ENCODE measurements at places on chromosomes 16 and 17.
A peak's percentile ranks its signal among the peaks of the same experiment; 100 is the strongest.

- DNase-seq = peak; percentile 5
Observed at GRCh38 chr17:48295362-48296288, 134.4 kb downstream of the SKAP1 start.

DNA sequence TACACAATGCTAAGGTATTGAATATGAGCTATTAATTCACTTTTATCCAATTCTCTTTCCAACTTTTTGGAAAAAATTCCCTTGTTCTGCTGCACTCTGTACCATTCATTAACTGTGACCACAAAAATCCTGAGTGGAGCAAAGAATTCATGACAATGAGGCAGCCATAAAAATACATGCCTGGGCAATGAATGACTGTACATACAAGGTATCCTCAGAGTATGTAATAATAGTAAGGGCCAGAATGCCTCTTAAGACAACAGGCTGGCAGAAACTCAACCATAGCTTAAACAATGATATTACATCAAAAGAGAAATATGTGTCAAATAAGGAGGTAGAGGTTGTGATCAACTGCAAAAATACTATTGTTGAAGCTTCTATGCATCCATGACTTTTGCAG lies 74.7 kb upstream of the CA10 start:
- DNase-seq = no peak

DNA sequence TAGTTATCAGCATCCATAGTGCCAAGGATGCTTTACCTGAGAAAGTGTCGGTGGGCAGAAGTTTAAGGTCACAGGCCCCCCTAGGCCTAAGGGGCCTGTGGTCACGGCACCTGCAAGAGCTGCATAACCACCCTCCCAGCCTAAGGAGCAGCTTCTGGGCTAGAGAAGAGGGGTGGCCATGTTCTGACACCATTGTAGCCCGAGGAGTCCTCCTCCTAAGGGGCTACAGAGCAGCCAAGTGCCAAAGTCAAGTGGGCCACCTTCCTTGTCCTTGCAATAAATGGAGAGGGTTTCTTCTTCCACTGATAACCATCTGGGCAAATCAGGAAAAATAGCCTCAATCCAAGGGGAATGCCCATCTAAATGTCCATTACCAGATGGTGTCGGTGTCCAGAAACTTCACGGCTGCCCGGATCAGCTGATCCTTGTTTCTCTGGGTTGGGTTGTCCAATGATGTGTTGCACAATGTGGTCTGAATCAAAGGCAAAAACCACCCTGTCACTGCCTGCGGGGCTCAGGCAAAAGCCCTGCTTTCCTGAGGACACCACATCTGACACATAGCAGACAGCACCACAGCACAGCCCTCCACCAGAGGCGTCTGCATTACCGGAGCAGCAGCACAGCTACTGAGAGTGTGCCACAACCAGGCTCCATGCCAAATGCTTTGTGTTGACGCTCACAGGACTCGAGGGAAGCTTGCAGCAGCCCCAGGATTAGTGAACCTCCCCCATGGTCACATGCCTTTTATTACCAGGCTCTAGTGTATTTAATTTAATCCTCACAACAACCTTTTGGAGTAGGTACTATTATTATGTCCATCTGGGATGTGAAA lies 12.8 kb downstream of the ATPAF2 start:
- peak; percentile 90 for DNase-seq

DNA sequence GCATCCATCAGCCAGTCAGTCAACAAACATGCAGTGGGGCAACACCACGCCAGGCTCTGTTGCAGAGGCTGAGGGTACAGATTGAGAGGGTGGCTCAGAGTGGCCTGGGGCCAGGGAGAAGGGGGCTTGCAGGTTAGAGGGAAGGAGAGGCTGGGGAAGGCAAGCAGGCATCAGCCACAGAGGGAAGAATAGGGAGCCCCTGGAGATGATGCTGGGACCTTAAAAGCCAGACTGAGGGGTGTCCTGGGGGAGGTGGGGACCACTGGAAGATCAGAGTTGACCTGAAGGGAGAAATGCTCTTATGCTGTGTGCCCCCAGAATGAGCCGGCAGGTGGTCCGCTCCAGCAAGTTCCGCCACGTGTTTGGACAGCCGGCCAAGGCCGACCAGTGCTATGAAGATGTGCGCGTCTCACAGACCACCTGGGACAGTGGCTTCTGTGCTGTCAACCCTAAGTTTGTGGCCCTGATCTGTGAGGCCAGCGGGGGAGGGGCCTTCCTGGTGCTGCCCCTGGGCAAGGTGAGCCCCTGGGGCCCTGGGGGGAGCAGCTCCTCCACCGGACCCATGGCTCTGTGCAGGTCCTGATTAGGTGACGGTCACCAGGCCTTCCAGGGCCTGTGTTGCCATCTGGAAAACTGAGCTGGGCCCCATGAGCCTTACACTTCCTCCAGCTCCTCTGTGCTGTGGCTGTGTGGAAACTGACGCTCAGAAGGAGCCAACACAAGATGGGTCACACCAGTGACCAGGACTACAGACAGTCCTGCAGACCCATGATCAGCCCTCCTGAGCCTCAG lies 1.7 kb downstream of the CORO1A start:
- DNase-seq = no peak

DNA sequence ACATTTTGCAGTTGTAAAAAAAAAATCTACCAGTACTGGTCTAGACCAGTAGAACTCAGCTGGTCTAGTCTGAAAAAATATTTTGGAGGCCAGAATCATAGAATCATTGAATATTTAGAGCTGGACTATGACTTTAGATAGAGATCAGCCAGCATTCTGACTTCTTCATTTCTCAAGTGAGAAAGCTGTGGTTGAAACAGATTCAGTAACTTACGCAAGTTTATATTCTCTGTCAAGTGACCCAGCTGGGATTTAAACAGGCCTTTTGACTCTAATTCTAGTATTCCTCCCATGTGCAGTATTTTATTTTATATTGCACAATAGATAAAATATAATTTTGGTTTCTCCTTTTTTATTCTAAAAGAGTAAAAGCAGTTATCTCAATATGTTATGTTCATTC lies 4.9 kb downstream of the TNRC6A start:
- no peak for DNase-seq

All from Jurkat, Clone E6-1 (cell line).